Caki2 (cell line): ENCODE measurements at places on chromosomes 12 and 14.

- DNase-seq = peak; percentile 99
Measured at GRCh38 chr12:52280796-52281560, 6.5 kb downstream of the KRT86 start.

DNA sequence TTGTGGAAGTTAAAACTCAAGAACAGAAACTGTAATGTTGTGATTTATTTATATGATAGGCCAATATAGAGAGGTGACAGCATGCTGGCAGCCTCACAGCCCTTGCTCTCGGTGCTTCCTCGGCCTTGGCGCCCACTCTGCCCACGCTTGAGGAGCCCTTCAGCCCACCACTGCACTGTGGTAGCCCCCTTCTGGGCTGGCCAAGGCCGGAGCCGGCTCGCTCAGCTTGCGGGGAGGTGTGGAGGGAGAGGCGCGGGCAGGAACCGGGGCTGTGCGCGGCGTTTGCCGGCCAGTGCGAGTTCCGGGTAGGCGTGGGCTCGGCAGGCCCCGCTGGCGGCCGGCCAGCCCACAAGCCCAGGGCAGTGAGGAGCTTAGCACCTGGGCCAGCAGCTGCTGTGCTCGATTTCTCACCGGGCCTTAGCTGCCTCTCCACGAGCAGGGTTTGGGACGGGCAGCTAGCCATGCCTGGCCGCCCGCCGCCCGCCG, 65.8 kb upstream of the SLC8A3 start:
- DNase-seq = peak; percentile 55

DNA sequence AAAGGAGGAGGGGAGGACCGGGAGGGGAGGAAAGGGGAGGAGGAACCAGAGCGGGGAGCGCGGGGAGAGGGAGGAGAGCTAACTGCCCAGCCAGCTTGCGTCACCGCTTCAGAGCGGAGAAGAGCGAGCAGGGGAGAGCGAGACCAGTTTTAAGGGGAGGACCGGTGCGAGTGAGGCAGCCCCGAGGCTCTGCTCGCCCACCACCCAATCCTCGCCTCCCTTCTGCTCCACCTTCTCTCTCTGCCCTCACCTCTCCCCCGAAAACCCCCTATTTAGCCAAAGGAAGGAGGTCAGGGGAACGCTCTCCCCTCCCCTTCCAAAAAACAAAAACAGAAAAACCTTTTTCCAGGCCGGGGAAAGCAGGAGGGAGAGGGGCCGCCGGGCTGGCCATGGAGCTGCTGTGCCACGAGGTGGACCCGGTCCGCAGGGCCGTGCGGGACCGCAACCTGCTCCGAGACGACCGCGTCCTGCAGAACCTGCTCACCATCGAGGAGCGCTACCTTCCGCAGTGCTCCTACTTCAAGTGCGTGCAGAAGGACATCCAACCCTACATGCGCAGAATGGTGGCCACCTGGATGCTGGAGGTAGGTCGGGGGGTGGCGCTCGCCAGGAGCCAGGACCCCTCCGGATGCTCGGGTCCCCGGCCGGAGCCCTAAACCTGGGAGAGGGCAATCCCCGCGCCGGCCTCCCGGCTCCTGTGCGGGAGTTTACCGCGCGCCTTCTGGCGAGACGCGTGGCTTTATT, at the start of gene CCND2:
Gene CCND2, plus strand, starts transcription at position 111 of the 744 bp plus-strand sequence. Its CDS starts 279 bp downstream, at position 390.
- peak; percentile 26 for DNase-seq

- DNase-seq = no peak
Measured at GRCh38 chr12:88893801-88894200, 313.5 kb upstream of the KITLG start.

DNA sequence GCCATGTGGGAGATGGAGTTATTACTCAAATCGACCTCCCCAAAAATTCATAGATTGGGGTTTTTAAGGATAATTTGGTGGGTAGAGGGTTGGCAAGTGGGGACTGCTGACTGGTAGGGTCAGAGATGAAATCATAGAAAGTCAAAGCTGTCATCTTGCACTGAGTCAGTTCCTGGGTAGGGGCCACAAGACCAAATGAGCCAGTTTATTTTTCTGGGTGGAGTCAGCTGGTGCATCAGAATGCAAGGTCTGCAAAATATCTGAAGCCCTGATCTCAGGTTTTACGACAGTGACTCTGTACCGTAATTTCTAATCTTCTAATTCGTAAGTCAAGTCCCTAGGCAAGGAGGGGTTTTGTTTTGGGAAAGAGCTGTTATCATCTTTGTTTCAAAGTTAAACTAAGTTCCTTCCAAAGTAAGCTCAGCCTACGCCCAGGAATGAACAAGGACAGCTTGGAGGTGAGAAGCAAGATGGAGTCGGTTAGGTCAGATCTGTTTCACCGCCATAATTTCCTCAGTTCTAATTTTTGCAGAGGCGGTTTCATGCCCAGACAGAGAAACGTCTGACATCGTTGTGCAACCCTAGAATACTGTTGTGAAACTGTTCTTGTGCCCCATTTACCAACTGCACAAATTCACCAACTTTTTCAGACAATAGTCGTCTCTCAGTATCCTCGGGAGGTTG, 104.5 kb upstream of the SFSWAP start:
- DNase-seq = no peak

DNA sequence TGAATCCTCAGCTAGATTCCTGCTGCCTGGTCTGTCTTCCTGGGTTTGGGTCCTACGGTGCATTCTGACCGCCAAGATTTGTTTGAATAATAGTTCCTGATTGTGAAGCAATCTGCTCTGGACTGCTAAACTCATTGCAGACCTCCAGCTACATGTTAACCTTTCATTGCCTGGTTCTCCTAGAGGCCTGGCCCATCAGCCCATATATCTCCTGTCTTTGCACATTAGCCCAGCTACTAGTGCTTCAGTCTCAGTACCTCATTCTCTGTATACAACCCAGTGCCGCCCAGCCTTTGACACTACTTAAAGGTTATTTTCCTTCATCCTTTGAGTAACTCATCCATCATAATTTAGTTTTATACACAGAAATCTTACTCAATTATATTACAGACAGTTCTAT, 65.6 kb upstream of the GRIP1 start:
- no peak for DNase-seq

GRCh38 chr14:31947076-31947475, 130.0 kb upstream of the ARHGAP5 start:
- no peak for DNase-seq

- DNase-seq = no peak
Measured at GRCh38 chr14:34347683-34348082, 114.4 kb downstream of the SPTSSA start.

GRCh38 chr12:109714141-109714912, 702 bp downstream of the FAM222A start:
- peak; percentile 69 for DNase-seq

GRCh38 chr12:113137861-113138783, 2.6 kb upstream of the RASAL1 start:
- peak; percentile 42 for DNase-seq

DNA sequence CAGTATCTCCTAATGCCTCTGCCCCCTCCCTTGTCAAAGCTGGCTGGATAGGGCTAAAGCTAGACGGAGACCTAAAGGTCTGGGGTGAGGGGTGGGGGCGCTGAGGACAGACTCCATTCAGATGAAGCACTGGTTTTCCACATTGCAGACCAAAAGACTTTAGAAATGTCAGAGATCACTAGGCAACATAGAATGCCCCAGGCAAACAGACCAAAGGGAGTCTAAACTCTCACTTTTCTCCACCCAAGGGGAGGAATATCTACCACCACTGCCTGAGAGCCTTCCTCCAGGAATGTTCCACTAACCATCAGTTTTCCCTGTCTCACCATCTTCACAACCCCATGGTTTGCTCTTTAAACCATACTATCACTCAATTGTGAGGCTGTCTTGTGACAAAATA, 106.9 kb upstream of the KRAS start:
- DNase-seq = no peak

GRCh38 chr12:49953961-49954846, 3.7 kb downstream of the AQP2 start:
- no peak for DNase-seq

- peak; percentile 89 for DNase-seq
Measured at GRCh38 chr12:1518591-1519516, 75.5 kb downstream of the FBXL14 start.

- DNase-seq = no peak
Measured at GRCh38 chr12:106299202-106299774, 3.2 kb upstream of the TCP11L2 start.

DNA sequence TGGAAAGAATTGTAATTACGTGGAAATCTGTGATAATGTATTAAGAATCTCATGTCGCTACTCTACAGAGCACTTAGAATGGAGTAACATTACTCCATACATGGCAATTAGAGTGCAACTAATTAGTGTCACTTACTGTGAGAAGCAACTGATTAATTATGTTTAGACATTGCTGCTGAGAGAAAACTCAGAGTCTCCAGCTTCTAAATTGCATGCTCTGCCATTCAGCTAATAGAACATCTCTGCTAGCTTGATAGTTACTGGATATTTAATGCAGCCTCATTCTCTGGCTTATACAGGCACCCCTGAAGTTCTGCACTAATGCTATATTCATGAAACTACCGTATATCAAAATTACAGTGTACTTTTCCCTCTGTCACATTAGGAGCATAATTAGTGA, 338.4 kb downstream of the ADAMTS20 start:
- no peak for DNase-seq

- DNase-seq = no peak
Measured at GRCh38 chr14:47674543-47675465, 601 bp downstream of the MDGA2 start.
